ENCODE measurements at places on chromosomes 7 and 10.

- no peak for DNase-seq
Measured at GRCh38 chr7:158377800-158378623, 209.6 kb downstream of the PTPRN2 start.

DNA sequence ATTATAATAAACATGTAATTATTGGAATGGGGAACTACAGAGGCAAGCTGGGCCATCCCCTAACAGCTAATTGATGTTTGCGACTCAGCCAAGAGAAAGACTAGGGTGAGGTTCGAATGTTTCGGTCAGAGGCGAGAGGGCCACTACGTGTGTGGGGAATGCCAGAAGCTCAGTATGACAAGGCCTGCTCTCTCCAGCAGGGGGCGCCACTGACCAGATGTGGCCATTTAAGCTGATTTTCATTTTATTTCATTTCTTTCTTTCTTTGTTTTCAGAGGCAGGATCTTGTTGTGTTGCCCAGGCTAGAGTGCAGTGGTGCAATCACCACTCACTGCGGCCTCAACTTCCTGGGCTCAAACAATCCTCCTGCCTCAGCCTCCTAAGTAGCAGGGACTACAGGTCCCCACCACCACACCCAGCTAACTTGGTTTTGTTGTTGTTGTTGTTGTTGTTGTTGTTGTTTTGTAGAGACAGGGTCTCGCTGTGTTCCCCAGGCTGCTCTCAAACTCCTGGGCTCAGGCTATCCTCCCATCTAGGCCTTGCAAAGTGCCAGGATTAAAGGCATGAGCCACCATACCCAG lies 38.1 kb downstream of the TMEM130 start:
- DNase-seq: peak; percentile 10

- DNase-seq: no peak
Measured at GRCh38 chr10:82811621-82812020, 936.6 kb downstream of the NRG3 start.

DNA sequence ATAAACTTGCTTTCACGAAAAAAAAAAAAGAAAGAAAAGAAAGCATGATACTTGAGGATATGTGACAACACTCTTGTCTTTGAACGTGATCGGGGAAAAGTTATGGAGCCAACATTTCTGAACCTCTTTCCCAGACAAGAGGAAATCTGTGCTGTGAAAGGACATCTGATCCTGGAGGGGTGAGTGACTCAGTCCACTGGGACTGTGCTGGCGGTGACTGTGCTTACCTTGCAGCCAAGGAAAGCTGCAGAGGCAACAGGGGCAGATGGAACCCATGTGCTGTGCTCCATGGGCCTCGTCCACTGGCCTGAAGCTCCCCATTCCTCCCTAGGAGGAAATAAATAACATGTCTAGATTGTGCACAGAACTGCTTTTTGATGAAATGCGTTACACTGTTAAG lies 116.5 kb upstream of the RAB11FIP2 start:
- no peak for DNase-seq

- no peak for DNase-seq
Measured at GRCh38 chr10:5748394-5748803, 63.8 kb downstream of the TASOR2 start.

DNA sequence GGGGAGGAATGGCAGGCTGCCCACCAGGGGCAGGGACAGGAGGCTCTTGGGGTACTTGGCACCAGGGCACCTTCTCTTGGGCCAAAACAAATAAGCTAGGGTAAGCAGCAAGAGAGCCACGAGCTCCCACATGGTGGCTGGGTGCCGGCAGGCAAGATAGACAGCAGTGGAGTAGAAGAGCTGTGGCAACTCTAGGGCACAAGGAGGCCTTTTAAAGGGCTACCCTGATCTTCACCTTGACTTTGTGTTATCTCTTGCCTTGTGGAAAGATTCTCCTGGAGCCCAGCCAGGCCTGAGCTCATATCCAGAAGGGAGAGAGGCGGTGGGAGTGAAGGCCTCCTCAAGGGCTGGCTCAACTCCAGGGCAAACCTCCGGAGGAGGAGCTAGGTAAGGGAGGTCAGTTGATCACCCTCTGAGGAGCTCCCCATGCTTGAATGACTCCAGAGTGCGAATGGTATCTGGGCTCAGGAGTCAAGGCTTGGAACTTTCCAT lies at the start of gene CYP17A1:
Gene CYP17A1, minus strand, starts transcription at position 184 of the 492 bp plus-strand sequence. Its CDS starts 52 bp downstream, at position 132.
- no peak for DNase-seq
